ENCODE measurements at places on chromosomes 12 and 14.

DNA sequence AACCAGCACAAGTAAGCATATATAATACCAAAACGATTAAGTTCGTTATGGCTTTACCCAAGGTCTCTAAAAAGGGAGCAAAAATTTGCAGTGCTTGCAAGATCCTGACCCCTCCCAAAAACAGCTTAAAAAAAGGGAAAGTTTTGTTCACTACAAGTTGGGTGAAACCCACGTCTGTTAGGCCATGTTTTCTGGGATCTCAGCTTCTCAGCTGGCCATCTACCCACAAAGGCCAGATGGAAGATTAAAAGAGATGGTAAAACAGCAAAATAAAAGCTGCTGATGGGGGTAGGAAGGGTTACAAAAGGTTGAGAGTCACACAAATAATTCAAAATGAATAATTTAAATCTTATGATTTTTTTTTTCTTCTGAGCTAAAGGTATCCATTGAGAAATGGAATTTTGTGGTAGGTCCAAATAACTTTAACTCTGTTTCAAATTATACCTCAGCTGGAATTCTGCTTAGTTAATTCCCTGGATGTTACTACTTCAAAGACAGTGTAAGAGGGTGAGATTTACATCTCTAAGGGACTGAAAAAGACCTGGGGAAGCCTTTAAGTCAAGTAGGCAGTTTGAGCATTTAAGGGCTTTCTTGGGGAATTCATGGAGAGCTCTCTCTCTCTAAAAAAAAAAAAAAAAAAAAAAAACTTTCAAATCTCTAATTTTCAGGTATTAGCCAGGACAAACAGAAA, 185.6 kb upstream of the NAV3 start:
- no peak for DNase-seq

DNA sequence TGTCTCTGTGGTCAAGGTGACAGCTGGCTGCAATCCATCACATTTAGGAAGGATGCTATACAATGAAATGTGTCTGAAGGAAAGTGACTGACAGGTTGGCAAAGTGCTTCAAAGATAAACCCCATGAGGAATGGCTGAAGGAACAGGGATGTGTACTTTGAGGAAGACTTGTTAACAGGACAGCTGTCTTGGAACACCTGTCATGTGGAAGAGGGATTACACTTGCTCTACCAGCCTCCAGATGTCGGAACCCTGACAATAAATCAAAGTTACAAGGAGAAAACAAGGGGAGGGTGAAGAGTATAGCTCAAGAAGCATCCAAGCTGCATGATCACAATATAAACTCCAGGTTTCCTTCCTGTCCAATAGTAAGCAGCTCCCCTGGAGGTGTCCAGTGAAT, 147.8 kb upstream of the TMCC3 start:
- no peak for DNase-seq

DNA sequence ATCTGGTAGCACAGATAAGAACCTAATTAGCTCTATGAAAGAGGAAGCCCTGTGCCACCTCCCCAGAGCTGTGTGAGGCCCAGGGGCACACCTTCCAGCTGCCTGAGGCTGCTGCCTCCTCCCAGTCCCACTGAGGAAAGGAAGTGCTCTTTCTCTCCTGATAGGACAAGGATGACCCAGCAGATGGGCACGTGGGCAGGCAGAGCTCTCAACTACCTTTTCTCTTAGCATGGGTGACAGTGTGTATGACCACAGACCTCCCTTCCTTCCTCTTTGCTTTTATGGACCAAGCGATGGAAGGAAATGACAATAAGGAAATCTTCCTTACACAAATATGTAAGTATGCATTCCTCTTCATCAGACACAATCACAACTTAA, 127.6 kb upstream of the AMIGO2 start:
- no peak for DNase-seq

DNA sequence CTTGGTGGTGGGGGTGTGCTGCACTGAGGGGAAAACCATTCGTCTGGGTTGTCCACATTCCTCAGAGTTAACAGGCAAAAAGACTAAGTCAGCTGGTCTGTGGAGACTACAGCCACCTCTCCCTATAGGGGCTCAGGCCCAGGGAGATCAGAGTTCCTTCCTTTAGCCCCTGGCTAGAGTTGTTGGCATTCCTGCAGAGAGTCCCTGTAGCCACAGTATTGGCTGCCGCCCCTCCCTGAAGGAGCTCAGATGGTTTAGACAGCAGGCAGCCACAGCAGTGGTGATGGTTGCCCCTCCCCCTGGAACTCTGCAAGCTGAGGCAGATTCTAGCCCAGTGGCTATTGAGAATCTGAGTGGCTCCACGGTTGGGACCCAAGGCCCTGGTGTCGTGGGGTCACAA, 1072.5 kb upstream of the ATXN7L3B start:
- no peak for DNase-seq

DNA sequence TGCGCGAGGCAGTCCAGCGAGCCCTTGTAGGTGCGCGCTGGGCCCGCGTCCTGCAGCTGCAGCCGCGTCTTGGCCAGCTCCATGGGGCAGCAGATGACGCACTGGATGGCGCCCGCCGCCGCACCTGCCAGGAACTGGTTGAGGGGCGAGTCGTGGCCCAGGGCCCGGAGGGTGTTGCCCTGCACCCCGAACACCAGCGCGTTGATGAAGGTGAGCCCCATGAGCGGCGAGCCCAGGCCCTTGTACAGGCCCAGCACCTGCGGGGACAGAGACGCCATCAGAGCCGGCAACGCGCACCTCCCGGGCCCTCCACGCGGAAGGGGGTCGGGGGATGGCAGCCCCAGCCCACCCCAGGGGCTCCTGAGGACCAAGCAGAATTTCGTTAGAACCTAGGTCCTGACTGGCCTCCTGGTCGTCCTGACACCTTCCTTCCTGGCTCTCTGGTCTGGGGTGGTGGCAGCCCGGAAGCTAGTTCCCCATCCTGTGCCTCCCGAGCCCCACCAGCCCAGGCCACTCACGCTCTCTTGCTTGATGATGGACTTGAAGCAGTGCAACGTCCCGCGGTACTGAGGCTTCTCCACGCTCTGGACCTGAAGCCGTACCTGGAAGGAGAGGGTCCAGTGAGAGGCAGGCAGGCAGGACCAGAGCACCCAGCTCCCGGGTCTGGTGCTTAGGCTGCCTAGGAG, 13.3 kb downstream of the SLC25A29 start:
- no peak for DNase-seq

- DNase-seq = no peak
Observed at GRCh38 chr14:31411218-31411727, 9.1 kb downstream of the HEATR5A start.

DNA sequence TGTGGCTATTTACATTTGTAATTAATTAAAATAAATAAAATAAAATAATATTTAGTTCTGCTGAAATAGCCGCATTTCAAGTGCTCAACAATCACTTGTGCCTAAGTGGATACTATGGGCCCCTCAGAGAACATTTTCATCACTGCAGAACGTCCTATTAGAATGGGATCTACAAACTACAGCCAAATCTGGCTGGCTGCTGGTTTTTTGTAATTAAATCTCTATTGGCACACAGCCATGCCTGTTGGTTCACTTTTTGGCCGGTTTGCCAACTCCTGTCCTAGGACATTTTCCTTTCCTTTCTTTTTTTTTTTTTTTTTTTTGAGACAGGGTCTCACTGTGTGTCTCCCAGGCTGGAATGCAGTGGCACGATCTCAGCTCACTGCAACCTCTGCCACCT, 9.8 kb downstream of the CCDC63 start:
- DNase-seq = no peak

DNA sequence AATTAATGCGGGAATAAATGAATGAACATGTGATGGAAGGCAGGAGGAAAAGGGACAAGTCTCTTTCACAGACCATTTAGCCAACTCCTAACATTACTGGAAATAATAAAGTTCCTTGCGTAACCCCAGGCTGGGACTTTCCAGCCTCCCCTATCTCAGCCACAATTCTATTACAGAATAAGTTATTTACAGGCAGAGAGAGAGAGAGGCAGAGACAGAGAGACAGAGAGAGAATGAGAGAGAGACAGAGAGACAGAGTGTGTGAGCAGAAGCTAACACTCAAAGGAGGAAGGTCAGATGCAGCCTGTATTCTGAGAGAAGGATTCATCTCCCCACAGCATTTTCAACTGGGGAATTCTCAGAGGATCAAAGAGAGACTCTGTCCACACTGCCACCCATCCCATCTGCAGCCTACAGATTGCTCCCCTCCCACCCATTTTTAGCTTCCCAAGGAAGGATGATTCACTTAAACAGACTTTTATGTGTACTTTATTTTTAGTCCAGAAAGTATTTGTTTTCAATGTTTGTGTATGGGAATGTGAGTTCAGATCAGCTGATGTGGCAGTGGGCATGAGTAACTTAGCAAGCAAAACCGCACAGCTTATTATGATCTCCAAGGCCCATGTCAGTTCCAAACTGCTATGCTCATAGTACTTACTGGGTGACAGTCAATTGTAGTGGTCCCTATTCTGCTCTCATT, 165.7 kb downstream of the CAND1 start:
- DNase-seq = no peak

Data from NCI-H1105 treated with DMSO at 0.1 percent for 48 hours (cell line).